ENCODE measurements at places on chromosomes 5 and 9.

DNA sequence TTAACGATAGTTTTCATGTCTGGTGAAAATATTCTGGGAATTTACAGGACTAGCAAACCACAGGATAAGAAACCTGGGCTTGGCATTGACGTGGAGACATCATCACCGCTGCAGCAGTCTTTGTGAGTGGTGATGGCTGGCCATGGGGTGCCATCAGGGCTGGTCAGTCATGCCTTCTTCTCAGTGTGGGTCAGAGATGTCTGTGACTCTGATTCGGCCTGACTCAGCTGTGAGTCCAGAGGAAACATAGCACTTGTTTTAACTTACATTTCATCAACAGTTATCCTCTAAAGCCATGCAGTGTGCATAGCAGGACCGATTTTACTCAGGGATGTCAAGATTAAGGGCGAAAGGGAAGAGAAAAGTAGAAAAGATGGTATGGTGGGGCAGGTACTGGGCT is 33.2 kb upstream of the CYFIP2 start:
- DNase-seq, result no peak

DNA sequence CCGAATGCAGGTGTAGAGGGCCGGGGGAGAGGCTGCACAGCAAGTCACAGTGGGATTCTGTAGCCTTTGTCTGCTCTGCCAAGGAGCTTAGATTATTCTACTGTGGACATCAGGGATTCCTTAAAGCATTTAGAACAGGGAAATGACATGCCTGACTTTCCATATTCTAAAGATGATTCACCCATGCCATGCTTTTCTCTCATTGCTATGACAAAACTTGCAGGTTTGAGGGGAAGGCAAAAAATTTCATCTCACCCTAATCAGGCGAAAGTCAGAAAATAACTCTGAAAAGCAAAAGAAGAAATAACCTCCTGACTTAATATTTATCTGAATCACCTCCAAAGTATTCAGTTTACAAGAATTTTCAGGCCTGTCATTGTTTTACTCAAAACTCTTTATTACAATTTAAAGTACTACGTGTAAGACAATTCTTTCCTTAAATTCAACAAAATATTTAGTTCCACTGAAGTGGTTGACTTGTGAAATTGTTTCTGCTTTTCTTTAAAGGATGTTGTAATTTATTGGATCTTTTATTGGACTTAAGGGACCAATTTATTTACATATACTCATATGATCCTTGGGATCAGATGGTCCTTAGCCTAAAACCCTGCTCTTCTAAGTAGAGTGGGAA is 30.0 kb upstream of the GAS1 start:
- DNase-seq, result no peak

DNA sequence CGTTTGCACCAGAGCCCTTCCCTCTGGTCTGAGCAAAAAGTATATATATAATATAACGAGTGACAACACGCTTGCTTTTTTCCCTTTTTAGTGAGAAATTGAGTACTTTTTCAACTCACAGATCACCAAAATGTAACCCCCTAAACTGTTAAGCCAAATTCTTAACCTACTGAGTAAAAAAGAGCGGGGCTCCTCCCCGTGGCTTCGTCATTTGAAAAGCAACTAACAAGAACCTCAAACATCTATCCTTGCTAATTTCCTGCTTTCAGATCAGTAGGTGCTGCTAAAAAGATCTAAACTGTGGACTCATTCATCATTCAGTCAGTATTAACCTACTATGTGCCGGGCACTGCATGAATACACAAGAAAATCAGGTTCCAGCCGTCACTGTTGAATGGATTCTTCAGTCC is 1.0 kb upstream of the PTBP3 start:
- no peak for DNase-seq

DNA sequence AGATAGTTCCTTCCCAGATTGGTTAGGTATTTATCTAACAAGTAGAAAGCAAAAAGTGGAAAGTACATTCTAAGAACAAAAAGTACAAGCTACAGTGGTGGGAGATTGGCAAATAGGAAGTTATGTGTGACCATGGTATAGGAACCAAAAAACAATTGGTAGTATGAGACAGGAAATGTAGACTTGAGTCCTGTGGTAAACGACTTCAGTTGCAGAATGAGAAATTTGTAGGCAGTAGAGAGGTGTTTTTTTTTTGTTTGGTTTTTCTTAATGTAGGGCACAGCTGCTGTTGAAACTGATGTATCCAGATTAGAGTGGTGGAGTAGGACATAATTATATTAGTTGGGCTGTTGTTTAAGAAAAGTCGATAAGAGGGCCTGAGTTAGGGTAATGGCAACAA is 72.0 kb downstream of the CCNH start:
- DNase-seq, result no peak

GRCh38 chr5:79875230-79875629 is 115.8 kb downstream of the MTX3 start:
- DNase-seq, result no peak

- DNase-seq, result no peak
These were observed 359.8 kb downstream of the ARL15 start for GRCh38 chr5:53950621-53951020.

DNA sequence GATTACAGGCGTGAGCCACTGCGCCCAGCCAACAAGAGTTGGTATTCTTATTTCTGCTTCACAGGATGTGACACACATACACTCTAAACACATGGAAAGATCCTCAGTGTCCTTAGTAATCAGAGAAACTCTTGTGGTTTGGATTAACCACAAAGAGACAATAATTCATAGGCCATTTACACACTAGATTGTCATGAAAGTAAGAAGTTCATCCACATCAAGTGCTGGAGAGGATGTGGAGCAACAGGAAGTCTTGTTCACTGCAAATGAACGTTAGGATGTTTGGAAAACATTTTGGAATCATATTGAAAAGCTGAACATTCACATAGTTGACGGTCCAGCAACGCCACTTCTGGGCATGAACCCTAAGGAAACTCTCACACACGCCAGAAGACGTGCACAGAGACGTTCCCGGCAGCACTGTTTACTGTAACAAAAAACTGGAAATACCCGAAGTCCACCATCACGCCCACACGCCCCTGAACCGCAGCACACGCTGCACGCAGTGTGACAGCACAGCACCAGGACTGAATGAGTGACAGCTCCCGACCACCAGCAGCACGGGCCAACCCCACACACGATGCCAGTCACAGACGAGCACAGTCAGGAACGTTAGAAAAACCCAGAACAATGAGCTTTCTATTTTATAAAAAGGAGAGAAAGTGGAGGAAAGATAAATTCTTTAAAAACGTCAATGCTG is 87.6 kb downstream of the COL23A1 start:
- DNase-seq, result no peak

DNA sequence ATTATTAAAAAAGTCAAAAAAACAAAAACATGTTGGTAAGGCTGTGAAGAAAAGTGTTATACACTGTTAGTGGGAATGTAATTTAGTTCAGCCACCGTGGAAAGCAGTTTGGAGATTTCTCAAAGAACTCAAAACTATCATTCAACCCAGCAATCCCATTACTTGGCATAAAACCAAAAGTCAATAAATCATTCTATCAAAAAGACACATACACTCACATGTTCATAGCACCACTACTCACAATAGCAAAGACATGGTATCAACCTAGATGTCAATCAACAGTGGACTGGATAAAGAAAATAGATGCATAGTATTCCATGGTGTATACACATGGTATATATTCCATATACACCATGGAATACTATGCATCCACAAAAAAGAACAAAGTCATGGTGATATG is 148.3 kb upstream of the ACOT12 start:
- no peak for DNase-seq

- DNase-seq, result no peak
These were observed 16.4 kb upstream of the ERGIC1 start for GRCh38 chr5:172817664-172818063.

- no peak for DNase-seq
These were observed 77.5 kb downstream of the RXRA start for GRCh38 chr9:134403682-134404301.
